ENCODE measurements at places on chromosomes 5 and 9. TPM values are rescaled to one million over a fixed set of nuclear protein-coding genes. Genes with fewer than 3 reads are reported as not detected.

- DNase-seq, result no peak
Observed at GRCh38 chr5:95986001-95986400, 24.4 kb upstream of the ELL2 start.

GRCh38 chr5:149046196-149046829 lies 16.5 kb downstream of the SH3TC2 start:
- no peak for DNase-seq

- no peak for DNase-seq
Observed at GRCh38 chr5:3825531-3826451, 230.2 kb downstream of the IRX1 start.

DNA sequence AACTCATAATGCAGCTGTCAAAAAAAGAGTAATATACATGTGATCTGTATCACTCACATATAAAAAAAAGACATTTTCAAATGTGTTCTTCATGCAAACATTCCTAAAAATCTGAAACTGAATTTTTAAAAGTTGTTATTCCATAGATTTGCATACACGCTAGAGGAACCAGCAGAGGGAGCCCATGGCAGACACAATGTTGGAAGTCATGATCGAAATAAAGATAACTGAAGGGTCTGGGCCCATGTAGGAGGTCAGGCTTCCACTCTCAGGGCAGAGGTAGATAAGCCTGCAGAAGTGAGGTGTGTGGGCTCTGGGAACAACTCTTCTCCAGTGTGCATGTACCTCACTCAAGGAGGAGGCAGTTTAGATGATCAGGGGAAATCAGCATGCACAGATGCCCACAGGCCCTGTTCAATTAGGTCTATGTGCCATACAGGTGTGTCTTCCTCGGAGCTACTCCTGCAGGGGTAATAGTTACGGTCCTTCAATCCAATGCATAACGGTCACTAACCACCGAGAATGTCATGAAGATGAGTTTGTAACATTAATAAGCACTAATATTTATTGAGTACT lies 208.6 kb downstream of the EPB41L4A start:
- DNase-seq, result peak; percentile 22

GRCh38 chr5:33944543-33945132 lies 8.5 kb downstream of the RXFP3 start:
- no peak for DNase-seq

DNA sequence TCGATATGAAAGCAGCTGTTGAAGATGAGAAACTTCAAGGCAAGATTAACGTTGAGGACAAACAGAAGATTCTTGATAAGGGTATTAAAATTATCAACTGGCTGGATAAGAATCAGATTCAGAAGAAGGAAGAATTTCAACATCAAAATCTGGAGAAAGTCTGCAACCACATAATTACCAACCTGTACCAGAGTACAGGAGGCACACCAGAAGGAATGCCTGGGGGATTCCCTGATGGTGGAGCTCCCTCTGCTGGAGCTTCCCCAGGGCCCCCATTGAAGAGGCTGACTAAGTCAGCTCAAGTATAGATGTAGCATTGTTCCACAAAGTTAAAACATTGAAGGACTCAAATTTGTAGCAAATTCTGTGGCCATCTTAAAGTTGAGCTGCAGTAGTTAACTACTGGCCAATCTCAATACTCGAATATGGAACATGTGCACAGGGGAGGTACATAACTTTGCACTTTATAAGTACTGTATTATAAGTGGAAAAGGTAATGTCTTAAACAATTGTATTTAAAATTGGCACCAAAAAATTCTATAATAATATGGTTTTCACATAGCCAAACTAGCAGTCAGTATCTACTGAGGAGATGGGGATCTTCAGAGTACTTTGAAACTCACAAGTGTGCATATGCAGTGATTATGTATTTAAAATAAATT lies 237.5 kb downstream of the CHSY3 start:
- no peak for DNase-seq

- no peak for DNase-seq
Observed at GRCh38 chr5:41246376-41246775, 33.0 kb upstream of the C6 start.

DNA sequence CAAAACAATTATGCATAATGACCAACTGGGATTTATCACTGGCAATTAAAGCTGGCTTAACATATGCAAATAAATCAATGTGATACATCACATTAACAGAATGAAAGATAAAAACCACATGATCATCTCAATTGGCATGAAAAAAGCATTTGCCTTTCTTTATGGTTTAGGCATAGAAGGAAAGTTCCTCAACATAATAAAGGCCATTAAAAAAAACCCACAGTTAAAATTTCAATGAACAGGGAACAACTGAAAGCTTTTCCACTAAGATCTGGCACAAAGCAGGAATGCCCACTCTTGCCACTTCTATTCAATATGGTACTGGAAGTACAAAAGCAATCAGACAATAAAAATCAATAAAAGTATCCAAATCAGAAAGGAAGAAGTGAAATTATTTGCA lies 151.2 kb upstream of the CD180 start:
- no peak for DNase-seq

The GFI1B gene
- 3.3 TPM for total RNA-seq

The MAPK9 gene
- 45.7 TPM for total RNA-seq

The FREM1 gene
- not detected for total RNA-seq

The TNFSF15 gene
- 0.09 TPM for total RNA-seq

The CDX1 gene
- total RNA-seq, result not detected

The PTGES gene
- not detected for total RNA-seq

The CARTPT gene
- total RNA-seq, result not detected
